ENCODE measurements at places on chromosomes 5 and 9. TPM values are rescaled to one million over a fixed set of nuclear protein-coding genes. Genes with fewer than 3 reads are reported as not detected.

Gene CDKN2B-AS1
- 0.32 TPM for polyA plus RNA-seq

Gene WNT8A
- polyA plus RNA-seq: 0.15 TPM

Gene PCDHA9
- 0.03 TPM for polyA plus RNA-seq

Gene HTR1A
- polyA plus RNA-seq: not detected

GRCh38 chr5:115170929-115171510, 1.3 kb upstream of the TRIM36 start:
- peak; percentile 13 for DNase-seq

DNA sequence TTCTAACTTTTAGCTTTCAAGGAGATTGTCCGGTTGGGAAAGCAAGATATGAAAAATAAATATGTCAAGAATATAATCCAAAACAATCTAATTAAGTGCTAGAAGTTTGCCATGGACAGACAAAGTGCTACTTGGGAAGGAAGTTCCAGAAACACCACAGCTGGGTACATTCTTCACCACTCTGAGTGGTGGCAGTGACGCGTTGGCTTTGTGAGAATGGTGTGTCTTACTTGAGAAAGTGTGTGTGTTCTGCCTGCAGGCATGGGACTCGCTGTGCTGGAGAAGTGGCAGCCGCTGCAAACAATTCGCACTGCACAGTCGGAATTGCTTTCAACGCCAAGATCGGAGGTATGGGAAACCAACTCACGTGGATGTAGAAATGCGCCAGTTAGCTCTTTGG, 177.2 kb downstream of the PCSK5 start:
- no peak for DNase-seq

DNA sequence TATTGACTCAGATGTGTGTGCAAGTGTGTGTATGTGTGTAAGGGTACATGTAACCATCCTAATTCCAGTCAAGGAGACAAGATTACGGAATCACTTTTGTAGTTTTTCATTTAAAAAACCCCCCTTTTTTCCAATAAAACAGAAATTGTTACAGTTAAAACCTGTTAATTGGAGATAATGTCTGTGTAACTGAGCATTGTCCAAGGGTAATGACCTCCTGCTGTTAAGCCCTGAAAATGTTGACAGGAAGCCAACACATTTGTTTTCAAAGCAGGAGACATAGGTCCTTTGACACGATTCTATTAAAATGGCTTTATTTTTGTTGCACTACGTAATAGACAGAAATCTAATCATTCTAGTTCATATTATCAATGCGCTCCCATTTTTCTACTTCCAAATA, 457.3 kb upstream of the ARRDC3 start:
- no peak for DNase-seq

- no peak for DNase-seq
Observed at GRCh38 chr5:1486271-1486670, 37.5 kb downstream of the LPCAT1 start.

DNA sequence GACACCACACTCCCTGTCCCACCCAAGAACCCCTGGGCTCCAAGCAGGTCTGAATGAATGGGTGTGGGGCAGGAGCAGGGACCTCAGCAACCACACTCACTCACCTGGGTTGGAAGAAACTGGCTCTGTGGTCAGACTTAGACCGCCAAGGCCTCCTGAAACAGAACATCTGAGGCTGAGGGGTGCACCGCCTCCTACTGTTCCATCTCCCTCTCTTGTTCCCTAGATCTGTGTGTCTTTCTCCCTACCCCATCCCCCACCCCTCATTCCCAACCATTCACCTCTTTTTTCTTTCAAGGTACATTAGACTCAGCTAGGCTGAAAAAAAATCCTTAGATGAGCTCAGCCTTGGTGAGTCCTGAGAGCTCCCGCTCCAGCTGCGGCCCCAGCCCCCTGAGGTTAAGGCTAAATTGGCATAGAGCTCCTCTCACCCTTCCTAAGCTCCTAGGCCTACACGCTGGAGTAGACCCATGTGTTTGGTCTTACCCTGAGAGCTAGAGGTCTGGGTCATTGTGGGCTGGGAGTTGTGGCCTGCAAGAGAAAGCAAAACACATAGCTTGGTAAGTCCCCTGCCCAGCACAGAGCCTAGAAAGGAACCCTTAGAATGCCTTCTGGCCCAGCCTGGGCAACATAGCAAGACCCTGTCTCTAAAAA, 4.8 kb downstream of the ECSCR start:
- DNase-seq: no peak

GRCh38 chr9:135961811-135962695, 880 bp upstream of the UBAC1 start:
- DNase-seq: no peak

GRCh38 chr5:56575821-56576220, 239.5 kb upstream of the MAP3K1 start:
- no peak for DNase-seq

- no peak for DNase-seq
Observed at GRCh38 chr5:138653502-138653901, 78.3 kb upstream of the HSPA9 start.

GRCh38 chr5:35884773-35885172, 28.1 kb downstream of the IL7R start:
- no peak for DNase-seq

DNA sequence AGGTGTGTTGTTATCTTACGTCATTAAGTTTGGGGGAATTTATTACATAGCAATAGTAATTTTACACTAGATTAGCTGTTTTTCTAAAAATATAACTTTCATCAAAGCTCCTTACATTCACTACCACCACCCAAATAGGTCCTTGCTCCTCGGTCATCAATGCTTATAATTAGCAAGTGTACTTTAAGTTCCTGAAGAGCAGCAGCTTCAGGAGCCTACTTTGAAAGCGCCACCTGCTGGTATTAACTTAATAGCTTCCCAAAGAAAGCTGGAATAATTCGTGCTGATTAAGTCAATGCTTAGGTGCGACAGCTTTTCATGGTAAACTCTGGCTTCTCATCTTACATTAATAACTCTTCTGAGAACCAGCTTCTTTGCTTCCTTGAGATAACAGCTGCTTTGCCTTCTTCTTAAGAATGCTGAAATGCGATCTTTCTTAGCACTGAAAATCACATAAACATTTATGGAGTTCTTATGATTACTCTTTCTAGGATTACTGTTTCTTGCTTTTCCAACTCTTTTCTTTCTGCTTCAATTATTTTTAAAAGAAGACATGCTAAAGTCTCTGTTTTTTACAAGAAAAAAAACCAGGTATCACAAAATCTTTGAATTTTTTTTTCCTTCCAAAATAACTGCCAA, 10.0 kb upstream of the C5 start:
- peak; percentile 79 for DNase-seq

GRCh38 chr5:180618829-180619562, 27.7 kb upstream of the SCGB3A1 start:
- DNase-seq: no peak

Measured in left kidney (tissue), 8 donors.